Right ventricle myocardium inferior (tissue), 1 donor: ENCODE measurements at places on chromosomes 13 and 19. TPM values are rescaled to one million over a fixed set of nuclear protein-coding genes. Genes with fewer than 3 reads are reported as not detected.

DNA sequence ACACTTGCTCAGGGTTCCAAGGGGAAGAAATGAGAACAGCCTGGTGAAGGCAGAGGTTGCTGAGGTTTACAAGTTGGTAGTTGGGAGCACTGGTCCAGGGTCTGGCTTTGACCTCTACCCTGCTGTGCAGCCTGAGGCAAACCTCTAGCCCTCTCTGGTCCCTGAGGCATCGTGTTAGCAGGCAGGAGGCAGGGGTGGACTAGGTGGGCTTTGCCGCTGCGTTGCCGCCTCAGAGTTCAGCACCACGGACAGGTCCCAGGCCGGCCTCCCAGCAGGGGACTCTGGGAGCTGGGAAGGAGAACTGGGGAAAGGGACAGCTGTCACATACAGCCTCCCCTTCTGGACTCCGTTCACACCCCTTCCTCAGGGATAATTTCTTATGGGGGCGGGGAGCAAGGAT lies 3.1 kb downstream of the NCAN start:
- DNase-seq, result no peak

The EDNRB gene
- 20.2 TPM for total RNA-seq

The CEACAM8 gene
- total RNA-seq, result not detected

GRCh38 chr19:2771786-2772674 lies 11.0 kb downstream of the SGTA start:
- peak; percentile 67 for DNase-seq

- no peak for DNase-seq
Measured at GRCh38 chr13:79918620-79919019, 422.3 kb downstream of the SPRY2 start.

GRCh38 chr13:45439008-45439407 lies 20.8 kb upstream of the SLC25A30 start:
- DNase-seq, result no peak

- DNase-seq, result peak; percentile 76
Measured at GRCh38 chr13:98672947-98673613, 79.4 kb downstream of the SLC15A1 start.

GRCh38 chr13:27252467-27252866 lies 1.1 kb downstream of the RPL21 start:
- no peak for DNase-seq

- peak; percentile 86 for DNase-seq
Measured at GRCh38 chr19:36009220-36009619, 607 bp upstream of the SYNE4 start.
